Activated CD4-positive, alpha-beta T cell treated with anti-CD3 and anti-CD28 coated beads, Interleukin-2, Interleukin-6, amounts not matched to agents 100 ng/mL and 50 ng/mL, durations not matched to agents 16 hours and 8 hours (primary cell): ENCODE measurements at places on chromosomes 4 and X.

- DNase-seq: peak; percentile 23
Measured at GRCh38 chr4:89894649-89895550, at the start of gene MMRN1. Gene MMRN1 (plus strand): TSS chr4:89894854. CDS start chr4:89894972, 118 bp downstream.

GRCh38 chr4:2949782-2950125 lies 13.5 kb downstream of the NOP14 start:
- no peak for DNase-seq

DNA sequence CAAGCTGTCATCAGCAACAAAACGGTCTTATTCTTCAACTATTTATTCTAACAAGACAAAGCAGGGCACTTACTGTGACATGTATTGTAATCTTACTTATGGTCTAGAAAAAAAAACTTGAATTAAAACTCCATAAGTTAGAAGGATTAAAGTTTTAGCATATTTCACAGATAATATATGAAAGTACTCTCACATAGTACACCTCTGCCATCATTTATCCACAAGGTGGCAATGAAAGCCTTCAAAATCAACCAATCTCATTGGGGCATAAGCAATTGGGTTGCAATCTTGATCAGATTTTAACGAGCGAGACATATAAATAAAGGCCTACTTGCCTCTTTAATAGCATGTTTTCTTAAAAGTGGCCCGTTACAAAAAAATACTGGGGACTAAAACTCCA lies 1382.9 kb downstream of the FAM133A start:
- no peak for DNase-seq

DNA sequence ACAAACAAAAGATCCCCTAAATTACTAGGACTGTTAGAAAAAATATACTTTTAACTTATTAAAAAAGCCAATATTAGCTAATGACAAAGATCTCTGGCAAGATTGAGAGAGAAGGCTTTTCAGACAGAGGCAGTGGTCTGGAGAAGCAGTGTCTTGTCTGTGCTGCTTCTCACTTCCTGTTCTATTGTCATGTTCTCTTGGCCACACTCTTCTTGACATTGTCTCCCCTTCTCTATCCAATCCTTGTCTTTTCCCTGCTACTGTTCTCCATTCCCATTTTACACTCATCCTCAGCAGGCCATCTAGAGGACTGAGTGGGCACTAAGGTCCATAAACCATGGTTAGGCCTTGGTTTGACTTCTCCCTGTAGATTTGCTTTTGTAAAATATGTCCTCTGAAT lies 14.0 kb upstream of the TAPT1 start:
- no peak for DNase-seq

DNA sequence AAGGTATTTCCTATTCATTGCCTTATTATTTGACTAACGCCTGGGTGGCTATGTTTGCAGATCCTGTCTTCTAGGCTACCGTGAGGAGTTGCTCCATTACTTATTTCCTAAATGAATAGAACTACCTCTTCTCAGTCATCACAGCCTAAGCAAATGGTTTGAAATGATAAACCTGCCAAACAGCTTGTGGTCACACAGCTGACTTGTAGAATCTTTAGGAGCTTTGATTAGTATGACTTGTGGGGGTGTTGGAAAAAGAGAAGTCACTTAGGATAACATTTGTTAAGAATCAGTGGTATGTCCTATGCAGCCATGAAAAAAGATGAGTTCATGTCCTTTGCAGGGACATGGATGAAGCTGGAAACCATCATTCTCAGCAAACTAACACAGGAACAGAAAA lies 169.3 kb downstream of the PPARGC1A start:
- DNase-seq: no peak

GRCh38 chr4:48134081-48134480 lies at the start of gene TXK:
Gene TXK (minus strand): TSS chr4:48134250. CDS start chr4:48134170, 80 bp downstream.
- DNase-seq: peak; percentile 15

DNA sequence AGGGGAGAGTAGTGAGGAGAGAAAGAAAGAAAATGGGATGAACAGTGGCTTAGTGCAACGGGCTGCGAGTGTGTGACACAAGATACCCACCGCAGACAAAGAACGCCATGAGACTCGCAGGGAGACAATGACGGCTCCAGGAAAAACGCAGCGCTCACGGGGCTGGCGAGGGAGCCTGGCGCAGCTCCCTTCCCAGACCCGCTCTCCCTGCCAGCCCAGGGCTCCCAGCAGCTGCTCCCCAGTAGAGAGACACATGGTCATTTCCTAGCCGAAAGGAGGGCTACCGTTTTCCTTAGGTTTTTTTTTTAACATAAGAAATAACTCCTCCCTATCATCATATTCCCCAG lies 149.5 kb downstream of the MAML3 start:
- DNase-seq: no peak

DNA sequence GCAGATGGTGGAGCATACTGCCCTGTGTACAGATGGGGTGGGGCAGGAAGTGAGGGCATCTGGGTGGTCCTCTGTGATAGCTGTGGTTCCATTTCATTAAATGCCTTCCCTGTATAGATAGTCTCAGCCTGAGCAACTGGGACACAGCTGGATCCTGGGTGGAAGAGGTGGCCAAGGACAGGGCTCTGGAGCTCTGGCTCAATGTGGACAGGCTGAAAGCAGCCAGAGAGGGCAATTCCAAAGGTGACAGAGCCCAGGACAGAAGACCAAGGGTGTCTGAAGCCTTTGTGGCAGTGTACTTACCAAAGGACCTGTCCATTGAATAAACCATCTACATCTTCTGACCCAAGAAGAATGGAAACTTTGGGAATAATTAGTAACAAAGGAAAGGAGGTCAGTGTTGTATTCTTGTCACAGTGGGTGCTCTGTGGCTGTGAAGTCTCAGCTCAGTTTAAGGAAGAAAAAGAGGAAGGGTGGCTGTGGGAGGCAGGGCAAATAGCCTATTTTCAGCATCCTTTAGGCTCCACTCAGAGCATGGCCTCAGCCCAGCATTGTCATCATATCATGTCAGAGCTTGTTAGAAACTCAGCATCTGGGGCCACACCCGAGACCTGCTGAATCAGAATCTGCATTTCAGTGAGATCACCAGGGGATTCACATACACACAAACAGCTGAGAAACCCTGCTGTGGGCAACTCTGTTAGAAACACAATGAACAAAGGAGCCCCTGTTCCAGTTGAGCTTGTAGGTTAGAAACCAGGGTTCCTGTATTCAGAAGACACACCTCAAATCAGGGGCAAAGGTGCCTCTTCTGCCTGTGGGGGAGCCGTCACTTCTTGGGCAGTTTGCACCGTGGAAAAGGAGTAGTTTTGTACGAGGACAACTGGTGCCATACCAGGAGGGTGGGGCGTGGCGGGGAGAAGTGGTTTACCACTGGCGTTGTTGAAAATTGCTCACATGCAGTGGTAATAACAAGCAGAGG lies 168.6 kb downstream of the PTTG2 start:
- peak; percentile 90 for DNase-seq
